ENCODE measurements at places on chromosomes 4 and X.

GRCh38 chr4:175424111-175424510, 388.0 kb downstream of the GPM6A start:
- no peak for DNase-seq

DNA sequence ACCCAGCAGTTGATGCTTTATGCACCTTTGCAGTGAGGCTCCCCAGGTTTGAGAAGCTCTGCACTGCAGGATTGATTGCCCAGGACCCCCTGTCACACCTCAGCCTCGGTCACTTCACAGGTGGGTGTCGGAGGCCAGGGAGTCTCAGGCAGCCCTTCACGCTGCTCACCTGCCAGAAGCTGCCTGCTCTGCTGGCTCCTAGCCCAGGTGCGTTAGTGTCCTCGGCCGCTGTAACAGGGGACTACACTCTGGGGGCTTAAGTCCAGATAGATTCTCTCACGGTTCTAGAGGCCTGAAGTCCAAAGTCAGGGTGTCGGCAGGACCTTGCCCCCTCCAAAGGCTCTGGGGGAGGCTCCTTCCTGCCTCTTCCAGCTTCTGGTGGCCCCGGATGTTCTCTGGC, 79.9 kb downstream of the CPZ start:
- no peak for DNase-seq

- no peak for DNase-seq
Measured at GRCh38 chrX:31480696-31481095, 408.9 kb upstream of the FTHL17 start.

GRCh38 chr4:173362666-173363065, 8.1 kb upstream of the SAP30 start:
- no peak for DNase-seq

DNA sequence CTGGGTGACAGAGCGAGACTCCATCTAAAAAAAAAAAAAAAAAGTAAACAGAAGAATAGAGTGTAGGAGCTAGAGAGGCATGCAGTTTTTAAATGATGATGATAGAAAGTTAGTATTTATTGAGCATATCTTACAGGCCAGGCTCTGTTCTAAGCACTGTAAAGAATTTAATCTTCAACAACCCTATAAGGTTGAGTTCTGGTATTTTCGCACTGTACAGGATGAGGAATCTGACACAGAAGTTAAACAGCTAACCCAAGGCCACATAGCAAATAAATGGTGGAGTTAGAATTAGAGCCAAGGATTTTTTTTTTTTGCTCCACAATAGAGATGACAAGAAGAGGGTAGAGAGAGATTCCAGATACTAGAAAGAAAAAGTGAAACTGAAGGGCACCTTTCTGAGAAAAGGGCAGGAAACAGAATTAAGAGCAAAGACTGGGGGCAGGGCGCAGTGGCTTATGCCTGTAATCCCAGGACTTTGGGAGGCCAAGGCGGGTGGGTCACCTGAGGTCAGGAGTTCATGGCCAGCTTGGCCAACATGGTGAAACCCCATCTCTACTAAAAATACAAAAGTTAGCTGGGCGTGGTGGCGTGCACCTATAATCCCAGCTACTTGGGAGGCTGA, 56.1 kb downstream of the KLHL5 start:
- DNase-seq: no peak

GRCh38 chrX:1307626-1308340, 28.8 kb upstream of the IL3RA start:
- no peak for DNase-seq

DNA sequence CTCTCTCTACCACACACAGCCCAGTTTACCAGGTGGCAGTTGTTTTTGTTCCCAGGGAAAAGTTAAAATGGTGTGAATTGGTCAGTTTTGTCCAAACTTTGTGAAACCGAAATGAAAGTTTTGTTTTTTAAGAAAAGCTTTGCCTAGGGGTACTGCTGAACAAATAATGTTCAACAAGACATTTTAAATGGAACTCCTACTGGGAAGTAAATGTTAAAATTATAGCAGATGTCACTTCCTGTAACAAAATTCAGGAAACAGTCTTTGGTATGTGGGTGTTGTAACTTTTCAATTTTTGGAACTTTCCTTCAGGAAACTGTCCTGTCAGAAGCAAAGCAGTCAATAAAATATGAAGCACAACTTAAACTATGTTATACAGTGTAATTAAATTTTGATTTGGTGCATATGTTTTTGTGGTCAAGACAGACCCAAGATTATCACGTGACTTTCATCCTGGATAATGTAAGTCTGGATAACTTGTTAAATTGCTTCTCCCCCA, 79.5 kb downstream of the AFF1 start:
- no peak for DNase-seq

DNA sequence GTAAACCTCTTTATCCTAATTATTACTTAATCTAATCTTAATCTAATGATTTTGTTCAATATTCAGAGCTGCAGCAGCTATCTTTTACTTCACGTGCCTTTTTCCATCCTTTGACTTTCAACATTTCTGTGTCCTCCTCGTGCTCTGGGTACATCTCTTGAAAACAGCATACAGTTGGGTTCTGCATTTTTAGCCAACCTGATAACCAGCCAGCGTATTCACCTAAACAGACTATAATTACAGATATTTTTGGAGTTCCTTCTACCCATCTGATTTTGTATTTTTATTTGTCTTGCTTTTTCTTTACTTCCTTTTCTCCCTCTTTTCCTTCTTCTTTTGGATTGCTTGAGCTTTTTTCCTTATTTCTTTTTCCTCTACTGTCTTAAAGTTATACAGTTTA, 16.2 kb upstream of the JAKMIP1 start:
- DNase-seq: no peak

DNA sequence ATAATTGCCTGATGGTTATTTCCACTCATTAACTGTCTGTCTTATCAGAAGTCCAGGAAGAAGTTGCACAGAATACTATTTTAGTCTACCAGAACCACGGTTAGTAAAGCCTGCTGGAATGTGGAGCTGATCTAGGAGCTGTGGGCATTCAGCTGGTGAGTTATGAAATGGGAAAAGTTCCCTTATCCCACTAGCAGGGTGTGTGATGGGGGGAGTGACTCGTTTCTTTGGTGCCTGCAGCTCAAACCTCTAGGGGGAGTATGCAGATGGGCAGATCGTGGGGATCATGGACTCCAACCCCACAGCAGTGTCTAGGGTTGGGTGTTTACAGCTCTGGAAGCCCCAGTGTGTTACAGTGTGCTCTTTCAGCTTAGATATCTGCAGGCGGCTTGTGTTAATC, 305.7 kb upstream of the BOD1L1 start:
- DNase-seq: no peak

DNA sequence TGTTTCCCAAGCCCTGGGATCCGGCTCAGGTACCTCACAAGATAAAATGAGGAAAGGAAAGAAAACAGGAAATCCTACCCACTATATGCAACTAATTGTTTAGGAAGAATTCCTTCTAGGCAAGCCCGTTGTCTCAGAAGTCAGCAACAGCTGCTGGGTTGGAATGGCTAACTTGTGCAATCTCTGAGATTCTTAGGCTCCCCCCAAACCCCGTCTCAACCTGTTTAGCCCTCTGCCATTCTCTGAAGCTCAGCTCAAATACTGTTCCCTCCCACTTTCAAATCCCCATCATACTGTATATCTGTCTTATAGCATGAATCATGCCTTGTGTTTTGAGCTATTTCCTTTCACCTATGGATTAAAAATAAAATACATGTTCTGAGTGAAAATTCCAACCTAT, 28.9 kb downstream of the STARD8 start:
- DNase-seq: no peak

DNA sequence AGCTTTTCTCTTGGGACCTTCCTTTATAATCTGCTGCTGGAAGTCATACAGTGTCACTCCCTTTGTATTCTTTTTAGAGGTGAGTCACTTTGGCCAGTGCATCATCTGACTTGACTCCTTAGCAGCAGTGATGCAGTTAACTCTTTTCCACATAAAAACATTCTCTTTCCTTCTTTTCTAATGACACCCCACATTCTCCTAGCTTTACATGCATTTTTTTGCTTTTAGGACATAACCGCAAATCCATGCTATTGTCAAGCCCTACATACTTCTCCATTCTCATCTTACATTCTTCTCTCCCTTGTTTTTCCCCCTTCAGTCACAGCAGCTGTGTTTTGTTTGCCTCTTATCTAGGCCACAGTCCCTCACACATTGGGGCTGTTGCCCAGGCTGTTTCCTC, 55.1 kb downstream of the ZNF330 start:
- no peak for DNase-seq

DNA sequence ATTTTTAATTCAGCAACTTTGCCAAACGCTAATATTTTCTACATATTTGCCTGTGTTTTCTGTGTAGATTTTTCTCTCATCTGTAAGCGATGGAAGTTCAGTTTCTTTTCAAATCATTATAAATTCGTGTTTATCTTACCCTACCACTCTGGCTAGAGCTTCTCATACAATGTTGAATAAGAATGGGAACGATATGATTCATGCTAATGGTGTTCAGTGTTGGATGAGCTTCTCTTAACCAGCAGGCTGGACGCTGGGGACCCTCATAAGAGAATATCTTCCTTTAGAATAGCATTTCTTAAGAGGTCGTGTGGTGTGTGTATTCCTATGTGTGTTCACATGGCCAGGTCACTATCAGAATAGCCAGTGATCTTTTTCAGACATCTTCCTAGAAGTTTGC, 31.0 kb downstream of the NSDHL start:
- no peak for DNase-seq

- DNase-seq: no peak
Measured at GRCh38 chr4:76305033-76305687, 1.4 kb upstream of the STBD1 start.

DNA sequence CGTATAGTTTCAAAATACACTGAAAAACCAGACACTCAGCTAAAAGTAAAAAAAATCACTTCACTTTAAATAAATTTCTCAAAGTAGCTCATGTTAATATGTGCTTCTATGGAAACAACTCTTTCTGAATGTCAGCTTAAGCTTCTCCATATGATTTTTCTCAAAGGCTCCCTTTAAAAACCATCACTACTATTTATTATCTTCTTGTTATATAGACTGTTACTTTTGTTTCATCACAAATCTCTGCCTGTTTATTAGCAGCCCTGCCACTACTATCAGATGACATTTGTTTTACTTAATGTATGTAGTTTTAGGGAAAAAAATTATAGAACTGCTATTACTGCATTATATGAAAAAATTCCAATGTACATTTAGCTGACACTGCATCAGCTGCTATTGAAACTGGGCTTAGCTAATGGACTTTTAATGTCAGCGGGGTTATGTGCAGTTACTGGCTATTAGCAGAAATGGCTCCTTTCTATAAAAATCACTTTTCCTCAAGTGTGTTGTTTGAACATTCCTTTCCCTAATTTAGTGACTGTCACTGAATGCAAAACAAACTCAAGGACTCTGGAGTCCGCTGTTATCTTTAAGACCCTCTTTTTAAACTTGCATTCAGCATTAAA, 10.8 kb downstream of the UNC5C start:
- DNase-seq: no peak

DNA sequence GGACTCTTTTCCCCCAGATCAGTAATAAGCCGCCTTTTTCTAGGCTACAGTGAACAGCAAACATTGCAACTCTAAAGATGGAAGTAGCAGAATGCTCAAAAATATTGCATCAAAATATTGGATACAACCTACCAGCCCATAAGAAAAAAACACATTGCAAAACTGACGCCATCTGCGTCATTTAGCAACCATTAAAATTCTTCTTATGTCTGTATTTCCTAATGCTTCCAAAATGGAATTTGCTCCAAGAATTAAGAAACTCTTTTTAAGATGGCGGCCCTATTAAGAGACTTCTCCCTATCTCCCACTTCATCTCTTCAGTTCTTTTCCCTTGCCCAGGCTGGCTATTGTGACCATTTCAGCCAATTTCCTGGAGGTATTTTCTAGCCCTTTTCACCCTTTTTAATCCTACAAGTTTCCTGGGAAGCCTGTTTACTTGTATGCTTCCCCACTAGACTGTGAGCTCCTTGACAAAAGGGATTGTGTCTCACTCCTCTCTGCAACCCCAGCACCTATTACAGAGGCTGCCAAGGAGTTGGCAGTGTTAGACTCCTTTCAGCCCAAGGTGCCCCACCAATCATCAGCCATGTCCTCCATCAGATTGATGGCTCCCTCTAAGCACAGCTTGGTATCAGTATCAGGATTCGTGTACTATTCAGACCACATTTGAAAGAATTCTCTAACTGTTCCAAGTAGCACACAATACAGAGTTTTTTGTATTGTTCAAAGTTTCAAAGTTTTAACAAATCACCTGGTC, 4.4 kb downstream of the GPC3 start:
- DNase-seq: no peak

DNA sequence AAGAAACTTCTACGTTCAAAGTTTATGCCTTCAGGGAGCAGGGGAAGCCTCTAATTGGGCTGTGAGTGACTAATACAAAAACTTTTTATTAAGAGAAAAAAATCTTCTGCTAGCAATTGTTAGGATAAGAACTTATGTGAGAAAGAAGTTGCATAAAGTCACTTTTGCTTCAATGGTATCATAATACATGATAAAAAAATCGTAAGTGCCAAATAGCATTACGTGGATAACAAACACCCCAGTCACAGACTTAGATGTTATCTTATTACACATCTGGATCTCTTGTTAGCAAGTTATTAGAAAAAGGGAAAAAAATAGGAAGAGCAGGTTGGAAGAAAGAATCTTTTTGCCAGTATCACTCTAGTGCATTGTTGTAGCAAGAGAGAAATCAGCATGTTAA, 4.2 kb upstream of the NDST4 start:
- DNase-seq: no peak

DNA sequence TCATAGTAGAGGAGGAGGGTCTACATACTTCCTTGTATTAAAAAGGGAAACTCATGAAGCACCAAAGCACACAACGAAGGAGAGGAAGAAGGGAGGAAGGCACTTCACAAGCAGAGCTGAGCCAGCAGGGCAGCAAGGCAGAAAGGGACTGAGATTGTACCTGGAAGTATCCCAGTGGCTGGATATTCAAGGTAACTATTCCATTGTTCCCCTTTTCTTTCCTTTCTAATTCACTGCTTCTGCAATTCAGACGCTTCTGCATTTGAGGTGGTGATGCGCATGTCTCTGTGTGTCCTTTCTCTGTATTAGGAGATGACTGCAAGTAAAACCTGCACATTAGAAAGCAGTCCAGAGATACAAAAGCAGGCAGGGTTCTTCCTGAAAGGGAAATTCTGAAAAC, 54.9 kb downstream of the UBQLN2 start:
- no peak for DNase-seq
